OCI-M1 (cell line): ENCODE measurements at places on chromosomes 3 and 15.

GRCh38 chr15:95454403-95455262, 875.9 kb upstream of the NR2F2 start:
- no peak for DNase-seq

GRCh38 chr3:52490939-52491526, 4.1 kb upstream of the STAB1 start:
- no peak for DNase-seq

DNA sequence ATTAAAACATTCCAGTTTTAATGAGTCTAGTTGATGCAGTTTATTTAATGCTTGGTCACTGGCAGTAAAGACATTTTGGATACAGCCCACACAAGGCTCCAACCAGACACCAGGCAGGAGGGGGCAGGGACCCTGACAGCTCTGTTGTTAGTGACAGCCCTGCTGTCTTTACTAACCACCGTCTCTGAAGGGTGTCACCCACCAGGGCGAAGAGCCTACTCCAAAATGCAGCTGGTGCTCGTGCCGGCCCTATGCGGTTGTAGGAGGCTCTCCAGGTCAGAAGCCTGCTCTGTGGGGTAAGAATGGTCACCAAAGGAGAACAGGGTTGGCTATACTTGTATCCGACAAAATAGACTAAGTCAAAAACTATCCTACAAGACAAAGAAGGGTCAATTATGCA, 132.2 kb downstream of the ATP10A start:
- DNase-seq: no peak

DNA sequence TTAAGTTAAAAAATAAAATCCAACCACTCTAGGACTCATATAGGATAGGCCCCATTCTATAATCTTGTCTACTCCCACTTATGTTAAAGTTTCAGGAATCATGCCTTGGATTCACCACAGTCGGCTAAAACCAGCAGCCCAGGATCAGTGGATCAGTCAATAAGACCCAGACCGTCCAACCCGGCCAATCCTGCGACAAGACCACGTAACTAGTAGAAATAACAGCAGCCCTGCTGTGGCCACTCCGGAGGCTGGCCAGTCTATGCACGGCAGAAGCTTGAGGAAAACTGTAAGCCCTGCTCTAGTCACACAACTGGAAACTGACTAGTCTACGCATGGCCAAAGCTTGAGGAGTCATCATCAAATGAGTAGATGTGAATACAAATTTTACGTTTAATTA, 12.8 kb upstream of the SLC9C1 start:
- no peak for DNase-seq

DNA sequence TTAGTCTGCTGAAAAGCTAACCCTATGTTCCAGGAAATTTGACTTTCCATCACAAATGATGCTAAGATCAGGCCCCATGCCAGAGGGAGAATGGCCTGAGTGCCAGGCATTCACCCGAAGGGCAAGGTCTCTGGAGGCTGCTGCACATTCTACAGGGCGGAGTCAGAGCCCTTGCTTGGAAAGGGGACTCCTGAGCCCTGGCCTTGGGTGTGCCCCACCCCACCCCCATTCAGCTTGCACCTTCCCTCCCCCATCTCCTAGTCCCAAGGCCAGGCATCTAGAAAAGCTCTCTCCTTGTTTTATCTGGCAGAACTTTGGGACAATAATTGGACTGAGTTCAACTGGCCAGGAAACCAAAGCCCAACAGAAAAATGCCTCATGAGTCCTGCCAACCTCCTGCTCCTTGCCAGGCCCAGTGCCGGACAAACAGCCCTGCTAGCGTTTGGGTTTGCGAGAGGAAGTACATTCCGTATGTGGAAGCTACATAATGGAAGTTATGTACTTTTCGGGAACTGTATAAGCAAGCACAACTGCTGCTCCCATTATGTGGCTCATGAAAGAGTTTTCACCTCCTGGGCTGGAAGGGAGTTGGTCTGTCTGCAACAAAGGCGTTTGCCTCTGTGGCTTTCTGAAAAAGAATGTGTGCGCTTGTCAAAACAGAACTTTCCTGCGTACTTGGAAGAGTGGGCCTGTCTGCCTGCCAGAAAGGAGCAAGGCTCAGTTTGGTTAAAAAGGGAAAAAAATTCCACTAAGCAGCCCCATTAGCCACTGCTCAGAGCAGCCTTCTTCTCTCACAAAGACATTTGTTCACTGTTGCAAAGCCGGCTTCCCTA, 321.5 kb upstream of the CTNNB1 start:
- DNase-seq: no peak

DNA sequence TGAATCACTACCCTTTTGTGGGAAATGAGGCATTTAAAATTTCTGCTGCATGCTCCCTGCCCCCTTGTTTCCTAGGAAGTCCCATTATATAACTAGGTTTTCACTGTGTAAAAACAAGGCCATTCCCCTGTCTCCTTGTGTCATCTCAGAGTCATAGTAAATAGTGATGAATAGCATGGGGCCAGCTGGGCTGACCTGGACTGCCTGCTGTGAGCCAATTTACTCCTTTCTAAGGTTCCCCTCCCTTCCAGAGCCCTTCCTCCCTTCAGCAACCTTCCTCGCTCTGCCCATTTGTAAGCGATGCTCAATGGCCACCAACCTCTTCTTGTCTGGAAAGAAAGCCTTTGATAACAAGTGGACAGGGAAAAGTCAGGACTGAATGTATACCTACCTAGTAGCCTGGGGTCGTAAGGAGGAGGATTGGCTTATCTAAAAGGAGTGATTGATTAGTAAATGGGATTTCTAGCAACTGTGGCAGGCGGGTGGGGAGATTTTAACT, 11.7 kb downstream of the ITGA11 start:
- no peak for DNase-seq

- peak; percentile 94 for DNase-seq
Measured at GRCh38 chr3:16550676-16551341, 37.3 kb upstream of the RFTN1 start.

DNA sequence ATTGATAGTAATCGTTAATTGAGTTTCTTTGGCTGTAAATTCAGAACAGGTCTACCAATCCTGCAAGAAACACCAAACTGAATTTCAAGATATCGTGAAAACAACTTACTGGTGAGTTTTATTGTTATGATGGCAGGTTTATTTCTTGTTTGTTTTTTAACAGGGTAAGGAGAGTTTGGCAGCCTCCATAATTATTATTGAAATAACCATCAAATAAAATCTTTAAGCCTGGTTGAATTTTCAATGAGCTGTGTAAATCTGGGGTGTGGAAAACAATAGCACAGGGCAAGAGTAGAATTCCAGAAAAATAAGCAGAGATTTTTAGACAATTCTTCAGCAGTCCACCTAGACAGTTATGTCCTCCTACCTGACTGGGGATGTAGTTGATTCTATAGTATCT, 196.5 kb downstream of the MECOM start:
- no peak for DNase-seq
